ENCODE measurements at places on chromosomes 7 and 10.

DNA sequence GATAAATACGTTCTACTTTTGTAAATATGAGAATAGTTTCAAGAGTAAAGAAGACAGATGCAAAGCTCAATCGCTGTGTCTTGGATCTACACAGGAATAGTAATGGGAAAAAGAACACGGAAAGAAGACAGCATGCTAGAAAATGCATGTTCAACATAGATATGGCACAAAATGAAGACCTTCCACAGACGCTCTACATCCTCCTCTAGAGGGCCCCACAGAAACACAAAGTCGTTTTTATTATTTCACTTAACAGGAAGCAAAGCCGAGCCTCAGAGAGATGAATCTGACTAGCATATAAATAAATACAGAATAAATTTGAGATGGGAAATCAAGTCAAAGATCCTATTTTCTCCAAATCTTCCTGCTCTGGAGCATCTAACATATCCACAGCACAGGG, 292.6 kb downstream of the PARD3 start:
- no peak for DNase-seq

DNA sequence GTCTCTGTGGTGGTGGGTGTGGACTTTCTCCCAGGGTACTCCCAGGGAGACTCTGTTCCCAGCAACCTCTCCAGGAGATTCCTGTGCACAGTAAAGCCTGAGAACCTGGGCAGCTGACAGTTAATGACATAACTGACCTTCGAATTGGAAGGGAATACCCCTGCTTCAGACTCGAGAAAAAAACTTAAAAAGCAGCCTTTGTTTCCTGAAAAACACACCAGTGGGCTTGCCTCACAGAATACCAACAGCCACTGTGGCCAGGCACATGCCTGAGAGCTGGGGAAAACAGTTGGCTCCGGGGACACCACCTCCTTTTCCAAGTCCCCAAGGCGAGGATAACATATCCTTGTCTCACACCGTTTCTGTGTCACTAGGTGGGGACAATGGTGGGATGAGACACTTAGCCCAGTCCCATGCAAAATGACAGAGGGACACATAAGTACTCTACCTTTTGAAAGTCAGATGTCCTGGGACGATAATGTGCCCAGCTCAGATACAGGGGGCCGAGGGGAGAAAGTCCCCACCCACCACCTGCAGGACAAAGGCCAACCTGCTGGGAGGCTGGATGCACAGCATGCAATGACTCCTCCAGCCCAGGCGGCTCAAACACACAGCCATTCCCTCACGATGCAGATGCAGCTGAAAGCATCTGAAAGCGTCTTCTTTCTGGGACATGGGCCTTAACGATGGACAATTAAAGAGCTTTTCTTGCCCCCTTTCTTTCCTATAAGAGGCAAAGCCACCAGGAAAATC, 65.6 kb downstream of the HIPK2 start:
- DNase-seq: peak; percentile 38

GRCh38 chr10:131323880-131324279, 12.4 kb upstream of the TCERG1L start:
- DNase-seq: no peak

GRCh38 chr7:133023370-133024071, 58.4 kb downstream of the CHCHD3 start:
- DNase-seq: no peak

- peak; percentile 18 for DNase-seq
Observed at GRCh38 chr10:43199684-43200537, 61.7 kb downstream of the CSGALNACT2 start.
